Cortex of kidney (tissue), 1 donor: ENCODE measurements at places on chromosomes 16 and 17.

DNA sequence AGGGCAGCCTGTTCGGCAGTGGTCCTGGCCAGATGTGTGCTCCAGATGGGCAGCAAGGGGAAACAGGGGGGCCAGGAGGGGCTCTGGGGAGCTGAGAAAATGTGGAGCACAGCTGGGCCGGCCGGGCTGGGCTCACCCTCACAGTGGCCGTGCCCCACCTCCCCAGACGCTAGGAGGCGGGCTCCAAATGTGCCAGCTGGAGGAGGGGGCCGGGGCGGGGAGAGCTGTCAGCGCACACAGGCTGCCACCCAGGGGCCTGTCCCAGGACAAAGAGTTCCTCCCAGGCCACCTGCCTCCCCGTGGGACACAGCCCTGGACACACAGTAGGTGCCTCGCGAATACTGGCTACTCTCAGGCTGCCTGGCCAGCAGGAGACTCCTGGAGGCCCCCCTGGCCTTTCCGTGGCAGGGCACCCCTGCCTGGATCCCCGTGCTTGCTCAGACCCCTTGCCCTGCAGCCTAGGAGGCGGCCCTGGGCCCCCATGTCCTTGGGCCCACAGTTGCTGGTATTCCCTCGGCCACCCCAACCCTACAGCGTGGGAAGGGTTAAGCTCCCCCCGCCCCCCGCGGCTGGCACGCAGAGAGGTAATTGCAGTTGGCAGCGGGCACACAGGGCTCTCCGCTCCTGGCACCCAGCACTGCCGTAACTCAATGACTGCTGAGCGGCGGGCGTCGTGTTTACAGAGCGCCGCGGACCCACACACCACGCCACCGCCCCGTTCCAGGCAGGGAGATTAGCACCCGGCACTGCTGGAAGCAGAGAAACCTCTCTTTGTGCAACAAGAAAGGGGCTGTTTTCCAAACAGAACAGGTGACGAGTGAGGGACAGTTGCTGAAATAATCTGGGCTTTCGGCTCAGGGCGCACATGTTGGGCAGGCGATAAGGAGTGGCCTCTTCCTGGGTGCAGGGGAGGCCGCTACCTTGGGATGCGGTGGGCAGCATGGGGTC, 32.2 kb downstream of the BAHCC1 start:
- DNase-seq = no peak

DNA sequence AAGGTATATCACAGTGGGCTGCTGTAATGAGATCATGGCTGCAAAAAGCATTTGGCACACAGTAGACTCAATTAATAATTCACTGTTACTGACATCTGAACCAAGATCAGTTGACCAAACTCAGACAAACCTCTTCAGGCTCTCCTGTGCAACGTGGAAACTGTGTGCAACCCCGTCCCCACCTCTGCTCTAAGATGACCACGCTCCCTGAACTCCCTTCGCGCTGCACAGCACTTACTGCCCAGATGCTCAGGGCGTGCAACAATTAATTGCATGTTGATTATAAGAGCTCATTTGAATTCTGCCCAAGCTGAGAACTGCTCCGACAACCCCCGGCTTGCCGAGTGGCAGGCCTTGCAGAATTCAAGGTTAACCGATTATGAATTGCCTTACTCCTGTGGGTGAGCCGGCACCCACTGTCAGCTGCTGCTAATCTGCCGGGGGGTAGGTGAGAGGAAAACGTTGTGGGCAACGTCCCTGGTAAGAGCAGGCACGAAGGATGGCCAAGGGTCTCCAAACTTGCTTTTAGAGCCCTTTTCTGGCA, 1.3 kb upstream of the GSG1L start:
- DNase-seq = no peak

GRCh38 chr17:69117855-69118784, 23.6 kb downstream of the ABCA6 start:
- DNase-seq = no peak

DNA sequence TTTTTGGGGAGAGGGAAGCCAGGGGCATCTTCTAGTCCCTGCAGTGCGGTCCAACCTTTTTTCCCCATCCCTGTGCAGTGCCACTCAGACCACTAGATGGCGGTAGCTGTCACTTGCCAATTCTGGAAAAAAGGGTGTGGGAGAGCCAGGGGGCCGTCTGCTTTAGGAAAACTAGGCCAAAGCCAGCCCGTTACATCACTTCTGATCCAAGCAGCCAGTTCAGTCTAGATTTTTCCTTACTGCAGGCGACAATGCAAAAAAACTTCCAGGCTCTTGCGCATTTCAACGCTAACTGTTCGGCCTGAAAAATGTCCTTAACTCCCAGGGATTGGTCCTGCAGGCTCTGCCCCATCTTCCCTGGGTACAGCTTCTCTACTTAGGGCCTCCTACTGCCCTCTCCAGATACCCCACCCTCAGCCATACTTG, 69.2 kb upstream of the CES5A start:
- DNase-seq = no peak

DNA sequence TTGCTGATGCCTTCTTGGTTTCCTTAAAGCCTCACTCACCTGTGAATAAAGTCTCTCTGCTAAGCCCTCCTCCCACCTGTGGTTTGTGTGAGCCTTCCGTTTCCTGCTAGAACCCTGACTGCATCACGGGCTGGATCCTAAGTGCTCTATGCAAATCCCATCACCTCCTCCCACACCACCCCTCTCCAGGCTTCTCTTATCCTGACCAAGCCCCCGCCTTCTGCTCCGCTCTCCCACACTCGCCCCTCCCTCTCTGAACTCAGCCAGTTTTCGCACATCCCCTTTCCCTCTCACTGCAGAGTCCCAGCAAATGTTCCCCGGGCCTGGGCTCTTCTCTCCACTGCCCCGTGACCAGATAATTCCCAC, 51.8 kb downstream of the PIMREG start:
- no peak for DNase-seq

DNA sequence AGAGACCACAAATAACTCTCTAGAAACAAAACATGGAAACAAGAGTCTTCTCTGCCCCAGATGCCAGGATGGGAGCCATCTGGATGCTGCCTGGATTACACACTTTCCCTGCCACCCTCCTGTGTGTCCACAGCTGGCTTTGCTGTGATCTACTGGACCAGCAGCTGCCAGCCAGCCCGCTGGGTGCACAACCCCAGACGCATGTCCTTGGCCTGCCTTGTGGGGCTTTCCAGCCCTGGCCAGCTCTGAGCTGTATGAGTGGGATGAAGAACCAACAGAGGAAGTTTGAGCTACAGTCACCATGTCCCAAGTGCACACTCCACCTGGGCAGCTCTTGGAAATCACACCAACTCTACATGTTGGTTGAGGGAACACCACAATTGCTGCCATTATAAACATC, 57.0 kb upstream of the TNRC6C start:
- no peak for DNase-seq

GRCh38 chr16:88351491-88352101, 31.2 kb upstream of the ZNF469 start:
- no peak for DNase-seq

GRCh38 chr17:19359856-19360255, 2.7 kb downstream of the B9D1 start:
- no peak for DNase-seq

GRCh38 chr17:34076743-34077631, 178.1 kb upstream of the CCL2 start:
- no peak for DNase-seq

DNA sequence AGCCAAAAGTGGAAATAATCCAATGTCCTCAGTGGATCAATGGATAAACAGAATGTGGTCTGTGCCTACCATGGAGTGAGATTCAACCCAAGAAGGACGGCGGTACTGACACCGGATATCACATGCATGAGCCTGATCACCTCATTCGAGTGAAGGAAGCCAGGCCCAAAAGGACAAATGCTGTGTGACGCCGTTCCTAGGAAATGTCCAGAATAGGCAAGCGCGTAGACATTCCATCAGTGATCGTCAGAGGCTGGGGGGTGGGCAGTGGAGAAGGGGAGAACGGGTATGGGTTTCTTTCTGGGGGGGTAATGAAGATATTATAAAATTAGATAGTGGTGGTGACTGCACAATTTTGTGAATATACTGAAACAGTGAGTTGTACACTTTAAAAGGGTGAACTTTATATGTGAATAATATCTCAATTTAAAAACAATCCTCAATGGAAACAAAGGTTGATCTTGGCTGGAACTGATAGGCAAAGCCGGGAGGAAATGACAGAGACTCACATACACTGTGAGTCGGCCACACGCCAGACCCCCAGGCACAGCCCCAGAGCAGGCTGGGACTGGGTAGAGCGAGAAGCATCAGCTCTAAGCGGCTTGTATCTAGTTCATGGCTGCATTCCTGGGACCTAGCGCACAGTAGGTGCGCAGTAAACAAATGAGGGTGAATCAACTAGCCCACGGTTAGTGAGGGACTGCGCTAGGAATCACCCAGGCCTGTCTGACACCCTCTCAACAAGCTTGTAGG, 3.5 kb downstream of the DBNDD1 start:
- DNase-seq = no peak

- DNase-seq = no peak
Measured at GRCh38 chr17:4453812-4454591, 20.3 kb downstream of the SPNS3 start.

DNA sequence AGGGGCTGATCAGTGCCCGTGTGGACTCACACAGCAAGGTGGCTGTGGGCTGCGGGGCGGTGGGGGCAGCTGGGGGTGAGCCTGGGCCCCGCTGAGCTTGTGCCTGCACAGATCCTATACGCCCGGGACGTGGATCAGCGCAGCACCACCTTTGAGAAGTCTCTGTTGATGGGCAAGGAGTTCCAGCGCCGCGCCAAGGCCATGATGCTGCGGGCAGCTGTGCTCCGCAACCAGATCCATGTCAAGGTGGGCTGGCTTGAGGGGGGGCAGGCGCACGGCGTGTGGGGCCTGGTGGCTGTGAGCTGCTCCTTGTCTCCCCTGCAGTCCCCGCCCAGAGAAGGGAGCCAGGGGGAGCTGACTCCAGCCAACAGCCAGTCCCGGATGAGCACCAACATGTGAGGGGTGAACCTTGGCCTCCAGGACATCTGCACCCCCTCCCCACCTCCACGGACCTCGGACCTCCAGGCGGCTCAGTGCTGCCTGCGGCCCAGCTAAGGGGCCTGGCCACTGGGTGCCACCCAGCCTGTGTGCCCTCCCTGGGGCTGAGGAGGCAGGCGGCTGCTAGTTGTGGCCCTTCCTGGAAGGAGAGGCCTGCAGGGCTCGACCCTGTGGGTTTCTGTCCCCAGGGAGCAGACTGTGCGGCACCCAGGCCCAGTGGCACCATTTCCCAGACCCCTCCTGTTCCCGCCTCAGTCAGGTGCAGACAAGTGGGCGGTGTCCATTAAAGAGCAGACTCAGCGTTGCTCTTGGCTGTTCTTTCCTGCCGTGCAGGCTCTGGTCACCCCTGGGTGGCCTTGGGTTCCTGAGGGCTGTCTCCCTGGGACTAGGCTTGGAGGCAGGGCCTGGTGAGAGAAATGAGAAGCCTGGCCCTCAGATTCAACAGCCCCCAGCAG, 5.3 kb downstream of the GPS1 start:
- DNase-seq = no peak

DNA sequence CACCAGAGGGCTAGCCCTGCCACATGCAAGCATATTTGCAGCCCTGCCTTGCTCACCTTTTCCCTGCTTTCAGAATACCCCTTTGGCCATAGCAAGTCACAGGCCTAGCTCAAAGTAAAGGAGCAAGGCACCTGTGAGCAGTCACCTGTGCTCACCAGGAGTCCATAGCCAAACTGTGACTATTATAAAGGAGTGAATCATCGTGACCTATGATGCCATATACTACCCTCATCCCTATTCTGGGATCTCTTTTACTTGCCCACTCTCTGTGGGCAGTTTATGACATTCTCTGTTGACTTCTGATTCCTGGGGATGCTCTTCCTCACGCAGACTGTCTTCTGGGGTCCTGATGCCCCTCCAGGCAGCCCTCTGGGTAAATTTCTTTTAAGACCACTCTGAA, 200.5 kb upstream of the NLRP1 start:
- no peak for DNase-seq

- DNase-seq = peak; percentile 64
Measured at GRCh38 chr17:81295031-81295675, at the start of gene SLC38A10. TSS of gene SLC38A10 (minus strand) at chr17:81295307. CDS start at chr17:81294921, 386 bp downstream.

- no peak for DNase-seq
Measured at GRCh38 chr17:69812240-69812837, 262.7 kb upstream of the KCNJ16 start.

- no peak for DNase-seq
Measured at GRCh38 chr17:77434136-77435114, 293.7 kb downstream of the SEC14L1 start.

DNA sequence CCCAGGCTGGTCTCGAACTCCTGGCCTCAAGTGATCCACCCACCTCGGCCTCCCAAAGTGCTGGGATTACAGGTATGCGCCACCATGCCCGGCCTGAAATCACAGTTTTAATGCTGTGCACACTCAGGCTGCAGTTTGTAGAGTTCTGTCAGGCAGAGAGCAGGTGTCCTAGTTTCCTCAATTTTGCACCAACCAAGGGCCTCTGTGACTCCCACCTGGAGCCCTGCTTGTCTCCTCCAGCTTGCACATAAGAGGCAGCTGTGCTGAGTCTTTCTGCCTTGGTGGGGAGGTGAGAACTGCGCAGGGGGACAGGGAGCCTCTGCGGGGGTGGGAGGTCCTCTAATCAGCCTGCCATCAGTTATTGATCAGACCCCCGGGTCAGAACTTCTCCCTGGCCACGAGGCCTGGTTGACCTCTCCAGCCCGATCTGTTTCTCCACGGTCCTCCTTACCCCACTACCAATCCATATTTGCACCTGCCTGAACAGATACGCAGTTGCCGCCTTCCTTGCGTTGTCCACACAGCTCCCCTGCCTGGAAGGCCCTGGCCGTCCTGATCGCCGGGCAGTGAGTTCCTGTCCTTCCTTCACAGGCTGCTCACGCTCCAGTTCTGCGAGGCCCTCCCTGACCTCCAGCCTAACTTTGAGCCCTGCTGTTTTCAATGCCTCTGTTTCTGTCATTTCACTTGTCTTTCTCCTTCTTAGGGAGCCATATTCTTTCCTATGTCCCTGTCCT, 48.1 kb upstream of the SIAH1 start:
- no peak for DNase-seq

DNA sequence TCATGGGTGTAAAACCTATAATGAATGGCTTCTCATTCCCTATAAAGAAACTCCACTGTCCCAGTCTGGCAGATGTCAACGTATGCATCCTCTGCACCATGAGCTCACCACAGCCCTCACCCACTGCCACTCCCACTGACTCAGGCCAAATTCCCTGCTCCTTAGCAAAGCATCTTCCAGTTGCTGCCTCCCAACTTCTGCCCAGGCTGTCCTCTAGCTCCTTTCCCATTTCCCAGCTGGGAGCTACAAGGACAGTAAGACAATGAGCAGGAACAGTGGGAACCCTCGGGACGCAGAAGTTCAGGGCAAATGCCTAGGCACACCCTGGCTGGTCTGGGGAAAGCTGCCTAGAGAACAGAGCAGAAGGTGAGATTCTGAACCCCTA, 9.1 kb upstream of the THAP11 start:
- no peak for DNase-seq

- DNase-seq = no peak
Measured at GRCh38 chr17:16872351-16873173, 99.4 kb downstream of the TNFRSF13B start.

GRCh38 chr16:85416228-85417109, 196.7 kb upstream of the GSE1 start:
- DNase-seq = no peak

GRCh38 chr16:29744541-29745101, 1.2 kb downstream of the C16orf54 start:
- DNase-seq = no peak

- DNase-seq = no peak
Measured at GRCh38 chr16:10240854-10241613, 58.8 kb upstream of the GRIN2A start.

- no peak for DNase-seq
Measured at GRCh38 chr17:48445248-48445620, 15.2 kb upstream of the SKAP1 start.

GRCh38 chr17:39240631-39241030, 14.9 kb upstream of the STAC2 start:
- DNase-seq = no peak

GRCh38 chr16:85556456-85557082, 56.6 kb upstream of the GSE1 start:
- DNase-seq = no peak
